ENCODE measurements at places on chromosomes 11 and 22.

- peak; percentile 4 for DNase-seq
Measured at GRCh38 chr11:90134478-90135003, at the start of gene NAALAD2. TSS of gene NAALAD2 (plus strand) at chr11:90134663. CDS start at chr11:90134759, 96 bp downstream.

DNA sequence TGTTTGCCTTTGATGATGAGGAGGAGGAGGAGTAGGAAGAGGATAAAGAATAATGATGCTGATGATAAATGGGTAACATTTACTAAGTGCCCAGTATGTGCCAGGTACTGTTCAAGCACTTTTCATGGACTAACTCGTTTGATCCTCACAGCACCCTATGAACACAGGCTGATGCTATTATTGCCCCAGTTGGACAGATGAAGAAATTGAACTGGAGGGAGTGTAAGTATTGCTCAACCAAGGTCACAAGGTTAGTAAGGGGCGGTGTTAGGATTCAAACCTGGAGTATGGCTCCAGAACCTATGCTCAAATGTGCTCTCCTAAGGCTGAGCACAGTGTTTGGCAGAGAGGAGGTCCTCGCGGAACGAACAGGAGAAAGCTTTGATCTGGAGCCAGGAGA lies 78.6 kb downstream of the SYN3 start:
- DNase-seq = no peak

DNA sequence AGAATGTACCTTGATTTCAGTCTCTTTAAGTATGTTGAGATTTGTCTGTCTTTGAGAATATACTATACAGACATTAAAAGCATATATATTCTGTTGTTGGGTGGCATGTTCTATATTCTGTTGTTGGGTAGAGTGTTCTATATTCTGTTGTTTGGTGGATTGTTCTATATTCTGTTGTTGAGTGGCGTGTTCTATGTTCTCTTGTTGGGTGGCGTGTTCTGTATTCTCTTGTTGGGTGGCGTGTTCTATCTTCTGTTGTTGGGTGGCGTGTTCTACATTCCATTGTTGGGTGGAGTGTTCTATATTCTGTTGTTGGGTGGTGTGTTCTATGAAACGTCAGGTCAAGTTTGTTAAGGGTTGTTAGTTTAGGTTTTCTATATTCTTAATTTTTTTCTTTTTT lies 27.1 kb upstream of the CTTN start:
- DNase-seq = no peak

GRCh38 chr11:72718101-72718501 lies 34.1 kb downstream of the ARAP1 start:
- no peak for DNase-seq

DNA sequence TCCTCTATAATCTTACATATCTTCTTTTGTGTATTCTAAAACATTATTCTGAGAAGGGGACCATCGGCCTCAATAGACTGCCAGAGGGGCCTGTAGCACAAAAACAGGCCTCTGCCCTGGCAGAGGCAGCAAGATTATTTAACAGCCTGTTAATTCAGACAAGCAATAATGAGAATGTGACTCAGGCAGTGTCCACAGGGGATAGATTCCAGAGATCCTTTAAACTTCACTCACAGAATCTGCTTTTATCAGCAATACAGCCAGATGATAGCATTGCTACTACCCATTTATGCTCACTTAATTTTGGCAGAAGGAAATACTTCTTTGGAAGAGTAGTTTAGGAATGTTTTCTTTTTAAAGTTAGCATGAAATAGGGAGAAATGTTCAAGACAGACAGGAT lies 44.9 kb downstream of the AAMDC start:
- DNase-seq = no peak

DNA sequence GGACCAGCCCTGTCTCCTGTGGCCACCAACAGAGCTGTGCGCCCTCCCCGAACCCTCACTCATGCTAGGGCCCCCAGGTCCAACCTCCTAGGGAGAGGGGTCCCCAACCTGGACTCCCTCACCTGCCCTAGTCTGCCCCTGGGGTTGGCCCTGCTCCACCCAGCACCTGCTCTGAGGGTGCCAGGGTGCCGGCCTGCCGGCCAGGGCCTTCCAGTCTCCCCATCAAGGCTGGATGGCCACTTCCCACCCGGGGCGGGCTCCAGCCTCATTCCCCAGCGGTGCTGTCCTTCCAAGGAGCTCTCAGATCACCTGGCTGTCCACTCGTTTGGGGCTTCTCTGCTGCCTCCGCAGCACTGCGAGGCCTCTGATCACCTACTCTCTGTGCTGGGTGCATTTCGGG lies 39.1 kb downstream of the CDKN1C start:
- no peak for DNase-seq

GRCh38 chr11:133047771-133048115 lies 484.6 kb downstream of the OPCML start:
- no peak for DNase-seq

DNA sequence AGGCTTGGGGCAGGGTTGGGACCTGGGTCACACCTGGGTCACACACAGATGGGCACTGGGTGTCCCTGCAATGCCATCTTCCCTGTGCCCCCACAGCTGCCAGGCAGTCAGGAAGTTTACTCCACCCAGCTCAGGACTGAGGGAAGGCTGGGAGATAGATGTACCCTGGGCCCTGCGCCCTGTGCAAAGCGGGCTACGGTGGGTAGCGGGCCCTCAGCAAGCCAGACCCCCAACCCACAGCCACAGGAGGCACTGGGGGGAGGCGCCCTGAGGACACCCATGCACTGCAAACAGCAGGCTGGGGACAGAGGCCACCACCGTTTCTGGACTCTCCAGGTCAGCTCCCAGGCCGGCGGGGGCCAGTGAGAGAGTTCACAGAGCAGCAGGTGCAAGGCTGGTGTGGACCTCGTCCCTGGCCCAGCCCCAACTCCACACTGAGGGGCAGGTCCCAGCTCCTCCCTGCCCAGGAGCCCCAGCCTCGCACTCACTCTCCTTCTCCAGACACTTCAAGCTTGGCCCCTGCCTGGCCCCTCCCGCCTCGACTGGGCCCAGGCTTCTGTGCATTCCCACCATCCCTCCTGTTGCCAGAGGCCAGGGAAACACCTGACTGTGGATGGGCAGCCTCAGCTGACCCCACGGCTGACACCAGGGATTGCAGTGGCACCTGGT lies 4.9 kb downstream of the DUSP8 start:
- no peak for DNase-seq

Measured in GM19239 (cell line).